Activated T-cell treated with anti-CD3 and anti-CD28 coated beads, Interleukin-2, amount 50 U/mL, for 72 hours (primary cell): ENCODE measurements at places on chromosomes 13 and 19.
A peak's percentile ranks its signal among the peaks of the same experiment; 100 is the strongest.

DNA sequence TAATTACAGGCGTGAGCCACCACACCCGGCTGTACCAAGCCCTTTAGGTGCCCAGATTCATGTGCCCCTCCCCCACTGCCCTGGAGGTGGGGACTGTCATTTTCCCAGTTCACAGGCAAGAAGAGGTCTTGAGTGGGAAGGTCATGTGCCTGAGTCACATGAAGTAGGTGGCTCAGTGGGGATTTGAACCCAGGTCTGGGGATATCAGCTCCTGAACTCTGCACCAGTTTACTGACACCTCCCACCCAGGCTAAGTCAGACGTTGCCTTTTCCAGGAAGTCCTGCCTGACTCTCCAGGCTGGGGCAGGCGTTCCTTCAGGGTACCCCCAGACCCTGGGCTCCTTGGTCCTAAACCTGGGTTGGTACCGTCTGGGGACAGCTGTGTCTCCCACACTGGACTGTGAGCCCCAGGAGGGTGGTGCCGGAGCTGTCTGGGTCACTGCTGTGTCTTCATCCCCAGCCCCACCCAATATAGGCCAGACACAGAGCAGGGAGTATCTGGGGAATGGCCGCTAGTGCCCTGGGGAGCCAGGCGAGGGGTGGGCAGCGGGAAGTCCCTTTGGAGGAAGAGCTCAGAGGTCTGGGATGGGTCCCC lies 8.6 kb downstream of the VASP start:
- no peak for DNase-seq

DNA sequence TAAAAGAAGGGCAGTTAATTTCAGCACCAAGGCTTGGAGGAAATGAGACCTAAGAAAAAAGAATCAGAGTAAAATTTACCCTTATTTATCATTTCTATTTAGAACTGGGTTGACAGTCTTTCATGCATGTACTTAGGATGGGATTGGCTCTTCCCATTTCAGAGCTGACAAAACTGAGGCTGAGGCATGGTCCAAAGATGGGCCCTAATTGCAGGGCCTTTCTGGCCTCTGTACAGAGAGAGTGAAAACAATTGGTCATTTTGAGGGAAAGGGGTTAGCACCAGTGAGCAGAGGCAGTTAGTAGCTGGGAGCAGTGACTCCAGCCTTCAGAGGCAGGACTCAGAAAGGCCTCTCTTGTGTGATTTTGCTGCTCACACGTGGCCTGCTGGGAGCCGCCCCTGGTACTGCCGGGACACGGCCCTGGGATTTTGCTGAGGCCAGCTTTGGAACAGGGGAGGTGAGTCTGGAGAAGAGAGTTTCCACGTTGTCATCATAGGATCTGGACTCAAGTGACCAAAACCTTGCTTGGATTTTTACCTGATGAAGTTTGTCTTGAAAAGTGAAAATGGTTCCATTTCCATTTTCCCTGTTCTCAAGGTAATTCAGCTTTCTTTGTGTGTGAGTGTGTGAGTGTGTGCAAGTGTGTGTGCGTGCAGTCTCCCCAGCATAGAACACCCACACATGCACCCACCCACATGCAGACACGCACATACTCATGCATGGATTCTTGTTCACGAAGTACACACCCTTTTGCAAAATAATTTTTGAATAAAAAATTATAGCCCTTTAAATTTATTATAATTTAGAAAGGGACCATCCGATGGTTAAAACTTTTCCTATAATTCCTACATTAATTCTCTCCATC lies at the start of gene ZNF536:
ZNF536 (plus strand) TSS at position 425 of the 865 bp plus-strand sequence. CDS start 71,179 bp downstream, outside the sequence.
- no peak for DNase-seq

DNA sequence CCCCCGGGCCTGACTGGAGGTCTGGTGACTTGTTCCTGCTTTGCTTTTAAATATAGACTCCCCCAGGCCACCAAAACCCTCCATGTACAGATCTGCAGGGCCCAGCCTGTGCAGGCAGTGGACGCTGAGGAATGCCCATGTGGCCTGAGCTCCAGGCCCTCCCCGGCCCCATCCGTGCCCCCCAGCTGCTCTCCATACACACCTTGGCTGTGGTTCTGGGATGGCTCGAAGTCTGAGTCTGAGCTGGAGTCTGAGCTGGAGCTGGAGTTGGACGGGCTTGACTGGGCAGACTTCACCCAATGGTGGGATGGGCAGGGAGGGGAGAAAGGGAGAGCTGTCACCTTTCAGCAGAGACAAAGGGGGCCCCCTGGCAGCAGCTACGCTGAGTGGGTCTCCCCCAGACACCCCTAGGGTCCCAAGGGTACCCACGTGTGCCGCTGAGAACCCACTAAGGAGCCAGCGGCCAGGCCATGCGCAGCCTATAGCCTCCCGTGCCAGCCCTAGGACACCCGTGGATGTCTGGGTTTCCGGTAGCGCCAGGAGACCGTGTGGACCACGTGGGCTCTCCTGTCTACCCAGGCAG lies 61.9 kb downstream of the MLLT1 start:
- no peak for DNase-seq

- no peak for DNase-seq
Measured at GRCh38 chr13:47111499-47111898, 214.6 kb upstream of the HTR2A start.

DNA sequence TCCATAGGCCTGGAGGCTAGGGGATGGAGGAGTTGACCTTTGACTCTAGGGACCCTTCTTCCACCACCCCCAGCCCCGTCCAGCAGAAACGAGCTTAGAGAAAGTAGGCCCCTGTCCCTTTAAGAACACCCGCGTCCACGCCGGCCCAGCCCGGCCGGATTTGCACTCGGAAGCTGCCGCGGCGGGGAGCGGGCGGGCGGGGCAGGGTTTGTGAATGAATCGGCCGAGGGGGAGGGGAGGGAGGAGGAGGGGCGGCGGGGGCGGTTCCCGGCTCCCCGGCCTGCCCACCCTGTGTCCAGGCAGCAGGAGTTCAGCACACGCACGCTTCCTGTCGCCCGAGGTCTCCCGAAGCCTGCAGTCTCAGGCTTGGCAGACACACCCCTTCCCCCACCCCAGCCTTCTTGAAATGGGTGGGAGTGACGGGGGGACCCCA lies 1.5 kb downstream of the UNC13A start:
- DNase-seq: no peak

- no peak for DNase-seq
Measured at GRCh38 chr13:110985541-110985940, 70.7 kb upstream of the ANKRD10 start.

- peak; percentile 37 for DNase-seq
Measured at GRCh38 chr13:97125810-97126738, 96.1 kb upstream of the MBNL2 start.

DNA sequence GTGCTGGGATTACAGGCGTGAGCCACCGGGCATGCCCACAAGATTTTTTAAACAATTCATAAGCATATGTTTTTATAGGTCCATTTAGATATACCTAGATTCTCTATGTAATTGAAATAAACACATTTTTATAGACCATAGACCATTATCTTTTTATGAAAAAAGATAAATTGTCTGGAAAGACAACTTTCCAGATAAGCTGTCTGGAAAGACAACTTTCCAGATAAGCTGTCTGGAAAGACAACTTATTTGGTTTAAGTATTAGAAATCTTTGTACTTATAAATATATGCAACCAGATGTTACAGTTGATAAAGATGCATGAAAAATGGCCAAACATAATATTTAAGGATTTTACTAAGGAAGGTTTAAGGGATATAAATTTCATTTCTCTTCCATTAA lies 538.5 kb downstream of the GPC6 start:
- DNase-seq: no peak

GRCh38 chr19:11138601-11139300 lies 16.8 kb downstream of the SPC24 start:
- no peak for DNase-seq

GRCh38 chr13:44895264-44895952 lies 93.9 kb downstream of the NUFIP1 start:
- DNase-seq: no peak

- no peak for DNase-seq
Measured at GRCh38 chr13:66974174-66974573, 256.0 kb downstream of the PCDH9 start.

DNA sequence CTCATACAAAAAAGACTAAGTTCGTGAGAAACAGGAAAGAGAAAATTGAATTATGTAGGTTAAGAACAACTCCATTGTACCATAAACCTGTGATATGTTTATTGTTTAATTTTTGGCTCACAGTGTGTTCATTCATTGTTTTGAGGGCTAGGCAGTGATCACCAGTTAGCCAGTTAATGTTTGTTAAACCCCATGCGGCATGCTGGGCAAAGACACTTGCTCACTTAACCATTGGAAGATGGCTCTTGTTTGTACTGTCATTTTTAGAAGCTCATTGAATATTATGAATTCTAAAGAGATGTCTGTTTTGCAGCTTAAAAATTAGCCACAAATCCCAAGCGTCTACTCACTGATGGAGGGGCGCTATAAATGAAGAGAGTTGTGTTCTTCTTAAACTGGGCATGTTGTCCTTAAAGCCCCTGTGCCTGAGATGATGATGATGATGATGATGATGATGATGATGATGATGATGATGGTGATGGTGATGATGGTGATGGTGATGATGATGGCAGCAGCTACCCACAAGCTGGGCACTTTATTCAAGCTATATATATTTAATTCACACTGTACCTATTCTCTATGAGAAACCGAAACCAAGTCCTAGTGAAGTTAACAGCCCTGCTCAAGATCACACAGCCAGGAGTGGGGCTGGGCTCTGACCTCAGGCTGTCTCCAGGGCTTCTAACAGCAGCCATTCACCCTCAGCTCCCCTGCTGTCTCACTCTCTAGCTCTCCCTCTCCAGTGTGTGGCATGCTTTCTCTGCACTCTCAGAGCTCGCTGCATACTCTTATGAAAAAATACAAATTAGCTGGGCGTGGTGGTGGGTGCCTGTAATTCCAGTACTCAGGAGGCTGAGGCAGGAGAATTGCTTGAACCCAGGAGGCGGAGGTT lies 169.1 kb downstream of the SHISA2 start:
- DNase-seq: no peak

GRCh38 chr13:110023729-110024644 lies 237.6 kb upstream of the IRS2 start:
- DNase-seq: no peak

GRCh38 chr13:95231393-95231792 lies 69.9 kb downstream of the ABCC4 start:
- no peak for DNase-seq

DNA sequence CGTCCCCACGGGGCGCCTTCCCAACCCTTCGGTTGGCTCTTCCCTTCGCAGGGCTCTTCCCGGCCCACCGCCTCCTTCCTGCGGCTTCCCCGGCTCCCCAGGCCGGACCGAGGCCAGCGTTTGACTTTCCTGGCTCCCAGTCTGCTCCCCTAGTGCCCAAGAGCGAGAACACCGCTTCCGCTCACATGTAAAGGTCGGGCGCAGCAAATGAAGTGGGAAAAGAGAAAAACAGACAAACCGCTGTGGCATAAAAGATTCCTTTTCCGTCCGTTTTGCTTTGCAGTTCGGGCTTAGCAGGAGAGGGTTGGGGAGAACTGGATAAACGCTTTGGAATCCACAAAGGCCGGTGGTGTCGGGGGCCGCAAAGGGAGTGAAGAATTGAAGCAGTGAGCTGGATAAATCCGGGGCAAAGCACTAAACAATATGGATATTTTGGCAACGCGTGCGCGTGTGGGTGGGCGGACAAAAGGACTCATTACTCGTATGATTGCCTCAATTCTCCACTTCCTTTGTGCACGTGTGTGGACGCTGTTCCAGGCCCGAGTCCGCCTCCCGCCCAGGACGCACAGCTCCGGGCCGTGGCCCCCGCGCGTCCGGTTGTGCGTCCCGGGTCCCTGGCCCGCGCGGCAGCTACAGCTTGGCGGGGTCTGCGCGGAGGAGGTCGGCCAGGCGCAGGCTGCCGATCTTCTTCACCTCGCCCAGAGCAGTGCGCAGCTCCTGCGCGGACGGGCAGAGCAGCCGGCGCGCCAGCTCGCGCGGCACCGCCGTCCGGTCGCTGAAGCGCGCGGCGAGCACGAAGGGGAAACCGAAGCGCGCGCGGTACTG lies 8.6 kb upstream of the CDX2 start:
- no peak for DNase-seq

GRCh38 chr19:369876-370275 lies 25.3 kb upstream of the MIER2 start:
- DNase-seq: no peak

DNA sequence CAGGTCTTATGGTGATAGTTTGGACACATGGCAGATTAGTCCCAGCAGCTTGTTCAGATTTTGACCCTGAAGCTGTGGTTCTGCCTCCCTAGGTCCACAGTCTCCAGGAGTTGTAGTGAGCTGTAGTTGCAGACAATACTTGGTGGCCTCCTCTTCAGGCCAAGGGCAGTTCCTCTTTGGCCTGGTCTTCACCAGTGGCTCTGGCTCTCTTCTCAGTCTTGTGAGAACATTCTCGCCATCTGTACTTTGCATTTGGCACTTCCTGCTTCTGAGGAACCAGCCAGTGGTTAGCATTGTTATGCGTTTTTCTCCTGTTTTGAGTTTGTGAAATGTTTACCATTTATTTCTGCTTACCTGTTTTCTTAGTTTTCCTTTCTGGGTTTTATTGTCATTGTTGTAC lies 40.7 kb downstream of the PCCA start:
- DNase-seq: no peak

DNA sequence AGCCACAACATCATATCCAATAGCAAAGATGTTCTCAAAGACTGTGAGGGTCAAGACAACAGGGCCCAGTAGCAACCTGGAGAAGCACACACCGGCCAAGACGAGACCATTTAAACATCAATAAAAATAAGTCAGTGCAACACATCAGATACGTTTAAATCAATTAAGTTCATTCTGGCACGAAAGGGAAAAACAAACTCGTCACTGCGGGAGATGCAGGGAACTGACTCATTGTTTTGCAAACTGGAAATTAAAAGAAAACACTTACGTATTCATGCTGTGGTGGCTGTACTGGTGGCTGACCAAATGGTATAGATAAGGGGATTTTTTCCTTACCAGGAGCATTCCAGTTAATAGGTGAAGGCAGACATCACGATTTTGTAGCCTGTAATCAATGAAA lies 26.3 kb upstream of the SLC15A1 start:
- DNase-seq: no peak

DNA sequence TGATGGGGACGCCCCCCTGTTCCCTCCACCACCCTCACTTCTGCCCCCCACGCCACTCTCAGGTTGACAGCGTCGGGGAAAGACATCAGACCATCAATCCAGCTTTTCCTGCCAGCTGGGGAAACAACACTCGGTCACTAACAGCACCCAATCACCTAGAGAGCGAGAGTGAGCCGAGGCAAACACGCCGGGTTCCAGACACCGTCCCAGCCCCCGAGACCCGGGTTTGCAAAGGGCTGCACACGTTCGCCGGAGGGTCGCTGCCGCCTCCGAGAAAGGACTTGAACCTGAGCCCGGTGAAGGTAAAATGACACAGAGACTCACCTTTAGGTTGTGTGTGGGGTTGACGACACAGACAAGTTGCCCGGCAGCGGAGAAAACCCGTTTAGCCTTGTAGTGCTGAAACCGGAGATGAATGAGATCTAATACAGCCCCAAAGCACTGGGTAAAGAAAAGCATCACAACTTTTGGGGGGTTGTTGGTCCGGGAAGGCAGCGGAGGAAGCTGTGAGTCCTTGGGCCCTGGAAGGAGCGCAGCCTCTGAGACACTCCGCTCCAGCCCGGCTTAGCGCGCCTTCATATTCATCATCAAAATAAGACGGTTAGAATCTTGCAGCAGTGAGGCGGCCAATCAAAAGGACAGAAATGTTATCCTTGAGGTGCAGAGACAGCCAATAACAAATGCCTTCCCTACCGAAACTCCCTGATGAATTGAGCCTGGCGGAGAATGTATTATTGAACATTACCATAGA lies at the start of gene SIAH3:
SIAH3 (minus strand) TSS at position 583 of the 751 bp plus-strand sequence; CDS start at position 459, 124 bp downstream.
- DNase-seq: peak; percentile 23
